ENCODE measurements at places on chromosomes 2 and 18.
A peak's percentile ranks its signal among the peaks of the same experiment; 100 is the strongest.

DNA sequence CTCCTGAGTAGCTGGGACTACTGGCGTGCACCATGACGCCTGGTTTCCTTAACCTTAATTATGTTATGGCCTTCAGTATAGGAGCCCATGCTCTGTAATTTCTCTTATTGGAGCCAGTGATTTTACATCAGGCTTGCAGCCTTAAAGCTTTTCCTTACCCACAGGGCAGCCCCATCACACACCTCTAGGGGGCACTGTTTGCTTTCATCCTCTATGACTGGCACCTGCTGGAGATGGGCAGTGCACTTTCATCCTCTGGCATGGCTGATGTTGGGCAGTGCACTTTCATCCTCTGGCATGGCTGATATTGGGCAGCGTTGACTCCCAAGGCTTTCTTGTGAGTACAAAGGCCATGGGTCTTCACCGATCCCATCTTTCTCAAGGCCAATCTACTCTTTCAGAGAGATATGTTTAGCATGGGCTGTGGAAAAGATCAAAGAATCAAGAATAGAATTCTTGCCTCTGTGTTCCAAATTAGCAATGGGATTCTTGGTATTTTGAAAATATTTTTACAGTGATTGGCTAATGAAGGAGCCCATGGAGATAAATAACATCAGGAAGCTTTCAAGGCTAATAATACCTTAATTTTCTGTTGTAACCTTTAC lies 80.7 kb upstream of the MEX3C start:
- no peak for DNase-seq

DNA sequence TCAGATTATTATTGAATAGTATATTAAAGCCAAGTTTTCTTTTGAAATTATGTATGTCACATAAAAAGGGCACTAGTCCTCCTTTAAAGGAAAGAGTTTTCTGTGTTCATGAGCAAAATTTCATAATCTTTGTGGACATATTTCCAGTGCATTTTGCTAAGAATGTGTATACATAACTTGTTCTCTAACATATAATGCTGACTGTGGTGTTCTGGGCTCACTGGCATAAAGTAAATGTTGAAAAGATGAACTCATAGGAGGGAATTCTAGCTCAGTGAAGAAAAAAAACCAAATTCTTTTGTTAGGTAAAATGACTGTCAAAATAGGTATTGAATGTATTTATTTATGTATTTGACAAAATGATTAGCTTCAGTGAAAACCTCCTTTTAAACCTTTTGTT lies 6.2 kb downstream of the KCNJ13 start:
- no peak for DNase-seq

GRCh38 chr18:25047983-25048382 lies 304.0 kb downstream of the ZNF521 start:
- DNase-seq = no peak

GRCh38 chr2:182606728-182607681 lies 109.1 kb upstream of the DNAJC10 start:
- no peak for DNase-seq

- DNase-seq = no peak
Observed at GRCh38 chr2:96859099-96859649, 1.4 kb upstream of the ANKRD39 start.

- no peak for DNase-seq
Observed at GRCh38 chr2:45068571-45069140, 59.4 kb upstream of the SIX2 start.

GRCh38 chr2:112690853-112691401 lies 29.9 kb upstream of the NT5DC4 start:
- DNase-seq = no peak

DNA sequence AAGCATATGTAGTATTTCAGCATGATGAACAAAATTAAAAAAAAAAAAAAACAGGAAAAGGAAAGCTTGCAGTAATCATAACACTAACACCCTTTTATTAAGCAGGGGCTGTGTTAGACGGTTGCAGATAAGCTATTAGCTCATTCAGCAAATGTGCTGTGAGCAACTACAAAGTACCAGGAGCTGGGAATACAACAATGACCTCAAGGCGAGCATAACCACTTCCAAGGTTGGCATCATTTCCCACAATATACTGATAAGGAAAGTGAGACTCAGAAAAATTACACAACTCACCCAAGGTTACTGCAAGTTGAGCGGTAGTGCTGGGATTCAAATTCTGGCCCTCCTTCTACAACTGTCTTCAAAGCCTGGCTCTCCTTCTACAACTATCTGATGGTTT lies 38.2 kb upstream of the ACTR3 start:
- DNase-seq = no peak

DNA sequence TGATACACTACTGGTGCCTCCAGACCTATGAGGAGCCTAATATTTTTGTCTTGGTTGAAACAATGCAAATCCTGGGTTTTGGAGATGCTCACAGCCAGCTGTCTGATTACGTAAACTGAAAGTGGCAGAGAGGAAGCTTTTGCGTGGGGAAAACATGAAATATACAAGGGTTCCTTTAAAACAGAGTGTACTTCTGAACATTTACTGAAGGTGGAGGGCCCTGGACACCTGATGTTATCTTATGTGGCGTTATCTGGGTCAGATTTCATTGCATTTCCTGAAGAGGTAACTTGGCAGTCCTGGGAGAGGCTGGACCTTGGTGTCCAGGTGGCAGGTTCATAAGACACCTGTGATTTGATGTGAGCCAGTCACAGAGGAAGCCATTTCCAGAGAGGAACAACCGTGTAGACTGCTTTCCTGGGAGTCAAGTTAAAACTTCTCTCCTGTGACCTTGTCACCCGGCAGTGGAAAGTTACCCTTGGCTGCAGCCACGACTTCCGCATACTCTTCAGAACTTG lies 105.0 kb downstream of the NEDD4L start:
- DNase-seq = no peak

GRCh38 chr2:60948161-60948560 lies 66.8 kb downstream of the REL start:
- no peak for DNase-seq

- DNase-seq = no peak
Observed at GRCh38 chr2:117378653-117379052, 435.8 kb upstream of the DDX18 start.

GRCh38 chr2:100880036-100880435 lies 60.1 kb downstream of the NPAS2 start:
- no peak for DNase-seq

DNA sequence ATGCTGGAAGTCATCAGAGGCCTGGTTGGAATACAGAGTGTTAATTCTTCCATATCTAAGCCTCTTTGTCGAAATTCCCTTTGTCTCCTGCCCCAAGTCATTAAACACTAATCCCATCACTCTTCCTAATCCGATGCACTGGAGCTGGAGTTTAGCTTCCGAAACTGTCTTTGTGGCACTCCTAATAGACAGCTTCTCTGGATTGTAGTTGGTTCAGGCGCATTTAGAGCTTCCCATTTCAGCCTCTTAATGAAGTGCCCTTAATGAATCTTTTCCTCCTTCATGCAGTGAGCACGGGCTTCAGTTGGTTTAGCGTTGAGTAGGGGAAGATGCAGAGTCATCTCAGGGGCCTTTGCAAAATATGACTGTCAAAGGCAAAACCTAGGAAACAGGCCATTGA lies 72.2 kb upstream of the MEIS1 start:
- no peak for DNase-seq

- no peak for DNase-seq
Observed at GRCh38 chr2:30705711-30706533, 101.3 kb downstream of the CAPN13 start.

DNA sequence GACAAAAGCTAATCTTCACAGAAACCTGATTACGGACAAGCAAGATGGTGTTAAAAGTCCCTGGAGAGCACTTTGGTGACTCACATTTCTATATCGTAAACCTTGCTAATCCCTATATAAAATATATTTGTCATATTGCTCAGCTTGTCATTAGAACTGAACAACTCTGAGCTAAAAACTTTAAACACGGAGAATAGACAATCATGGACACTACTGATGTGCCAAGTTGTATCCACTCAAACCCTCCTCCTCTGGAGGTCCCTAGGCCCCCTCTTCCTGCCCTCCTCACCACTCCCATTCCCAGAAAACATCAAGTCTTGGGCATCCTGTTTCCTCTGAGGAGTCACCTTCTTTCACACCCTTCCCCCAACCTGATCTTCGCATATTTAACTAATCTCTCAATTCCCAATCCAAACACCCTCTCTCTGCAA lies 138.7 kb upstream of the PID1 start:
- no peak for DNase-seq

DNA sequence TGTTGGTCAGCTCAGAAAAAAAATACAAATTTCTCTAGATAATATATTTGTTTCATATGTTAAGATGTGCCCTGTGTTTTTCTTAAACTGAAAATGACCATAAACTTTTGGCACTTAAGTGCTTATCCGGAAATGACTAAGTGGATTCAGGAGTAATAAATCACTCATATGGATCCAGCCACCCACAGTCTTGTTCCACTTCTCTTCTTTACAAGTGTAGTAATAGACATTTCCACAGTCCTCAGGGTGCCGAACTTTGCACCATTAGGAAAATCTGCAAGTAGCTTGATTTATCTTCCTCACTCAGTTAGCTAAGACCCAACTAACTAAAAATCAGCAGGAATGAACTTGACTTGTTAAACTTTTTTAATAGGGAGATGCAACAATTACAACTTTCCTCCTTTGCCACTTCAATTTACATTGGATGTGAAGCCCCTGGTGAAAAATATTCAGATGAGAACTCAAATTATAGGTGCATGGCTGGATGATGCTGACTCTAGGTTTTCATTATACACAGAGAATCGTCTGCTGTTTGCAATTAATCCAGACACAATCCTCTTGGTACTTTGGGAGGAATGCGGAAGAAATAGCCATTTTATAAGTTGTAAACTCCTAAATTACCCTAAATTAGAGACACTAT lies 322.5 kb downstream of the ARHGAP15 start:
- DNase-seq = peak; percentile 32

DNA sequence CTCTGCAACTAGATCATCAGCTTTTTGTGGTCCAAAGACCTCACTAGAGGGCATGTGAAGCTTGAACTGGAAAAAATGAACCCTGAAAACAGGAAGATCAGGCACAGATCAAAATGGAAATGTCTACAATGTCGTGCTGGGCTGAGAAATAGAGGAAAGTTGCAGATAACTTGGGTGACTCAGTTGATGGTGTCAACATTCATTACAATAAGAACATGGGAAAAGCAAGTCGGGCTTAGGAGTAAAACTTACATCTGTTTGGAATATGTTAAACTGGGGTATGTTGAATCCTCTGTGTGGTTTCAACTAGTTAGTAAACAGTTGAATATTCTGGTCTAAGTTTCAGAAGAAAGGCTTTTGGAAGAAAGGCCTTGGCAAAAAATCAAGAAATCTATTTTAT lies 940.4 kb downstream of the ERBB4 start:
- DNase-seq = no peak

DNA sequence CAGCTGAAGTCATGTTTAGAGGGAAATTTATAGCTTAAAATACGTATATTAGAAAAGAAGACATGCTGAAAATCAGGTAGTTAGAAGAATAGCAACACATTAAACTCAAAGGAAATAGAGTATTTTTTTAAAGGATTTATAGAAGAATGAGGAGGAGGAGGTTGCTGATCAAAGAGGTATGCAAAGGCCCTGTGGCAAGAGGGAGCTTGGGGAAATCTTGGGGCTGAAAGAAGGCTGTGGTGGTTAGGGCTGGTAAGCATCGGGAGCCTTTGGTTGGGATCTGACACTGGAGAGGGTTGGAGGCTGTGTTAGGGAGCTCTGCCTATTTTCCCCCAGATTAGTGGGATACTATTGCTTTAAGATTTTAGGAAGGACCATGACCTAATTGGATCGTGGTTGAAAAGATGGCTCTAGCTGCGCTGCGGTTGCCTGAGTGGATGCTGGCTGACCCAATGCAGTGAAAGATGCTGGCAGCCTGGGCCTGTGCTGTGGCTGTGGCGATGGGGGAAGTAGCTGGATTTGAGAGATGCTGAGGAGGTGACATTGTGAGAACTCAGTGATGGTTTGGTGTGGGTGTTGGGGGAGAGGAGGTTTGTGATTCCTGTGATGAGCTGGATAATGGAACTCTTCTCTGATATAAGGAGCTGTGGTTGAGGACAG lies 11.7 kb downstream of the DGKD start:
- no peak for DNase-seq

- no peak for DNase-seq
Observed at GRCh38 chr2:221318376-221319130, 253.6 kb downstream of the EPHA4 start.

- DNase-seq = peak; percentile 57
Observed at GRCh38 chr18:44536046-44536445, 144.6 kb upstream of the SETBP1 start.

GRCh38 chr2:218320704-218321336 lies 28.5 kb upstream of the TMBIM1 start:
- DNase-seq = no peak

DNA sequence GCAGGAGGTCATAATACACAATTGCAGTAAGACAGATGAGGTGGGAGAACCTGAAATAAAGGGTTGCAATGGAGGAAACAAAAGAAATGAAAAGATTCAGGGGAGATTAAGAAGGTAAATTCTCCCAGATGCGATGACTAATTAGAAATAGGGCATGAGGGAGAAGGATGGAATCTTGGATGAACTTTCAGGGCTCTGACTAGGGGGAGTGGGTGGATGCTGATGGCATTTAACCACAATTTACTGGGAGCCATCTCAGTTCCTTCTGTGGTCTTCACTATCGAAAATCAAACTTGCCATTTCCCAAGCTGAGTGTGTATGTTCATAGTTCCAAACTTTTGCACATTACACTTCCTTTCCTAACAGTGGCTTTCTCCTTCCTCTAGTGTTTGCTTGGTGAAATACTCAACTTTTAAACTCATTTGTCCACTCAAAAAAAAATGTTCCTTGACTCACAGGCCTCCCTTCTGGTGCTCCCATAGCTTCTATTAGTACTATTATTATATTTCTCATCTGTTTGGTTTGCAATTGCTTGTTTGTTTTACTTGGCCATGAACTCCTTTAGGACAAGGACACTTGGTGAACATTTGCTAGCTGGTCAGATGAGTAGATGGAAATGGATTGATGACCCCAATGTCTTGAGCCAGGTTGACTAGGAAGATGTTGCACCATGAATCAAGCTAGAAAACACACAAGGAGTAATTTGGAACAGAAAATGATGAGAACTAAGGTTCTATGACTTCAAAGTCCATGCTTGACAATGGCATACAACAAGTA lies 178.5 kb downstream of the DIS3L2 start:
- DNase-seq = no peak

DNA sequence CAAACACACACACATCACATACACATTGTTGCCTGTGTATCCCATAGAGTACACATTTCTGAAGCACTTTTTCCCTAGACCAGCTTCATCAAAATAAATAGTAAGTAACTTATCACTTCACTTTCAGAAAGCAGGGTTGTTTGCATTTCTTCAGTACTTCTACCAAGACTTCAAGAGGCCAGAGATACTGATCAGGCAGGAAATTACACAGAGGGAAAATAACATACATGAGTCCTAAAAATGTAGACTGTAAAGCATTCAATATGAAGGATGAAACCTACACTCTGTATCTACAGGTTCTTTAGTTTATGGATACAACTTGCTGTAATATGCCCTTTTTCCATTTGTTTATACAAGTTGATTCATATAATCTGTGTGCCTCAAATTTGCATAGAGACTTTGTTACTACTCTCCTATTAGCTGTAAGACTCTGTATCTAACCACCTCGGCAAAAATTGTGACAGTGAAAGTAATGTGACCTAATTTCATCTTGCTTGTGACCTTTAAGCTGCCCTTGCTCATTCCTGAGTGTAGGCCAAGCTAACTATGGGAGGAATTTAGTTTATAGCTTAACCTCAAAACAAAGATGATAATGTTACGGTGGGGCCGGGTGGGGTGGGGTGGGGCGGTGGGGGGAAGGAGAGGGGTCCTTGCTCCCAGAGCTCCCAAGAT lies 228.9 kb upstream of the SPOPL start:
- DNase-seq = no peak

- DNase-seq = no peak
Observed at GRCh38 chr2:236177604-236177966, 9.4 kb upstream of the GBX2 start.

- DNase-seq = no peak
Observed at GRCh38 chr18:75846321-75846720, 418.8 kb upstream of the SMIM21 start.

Data from GM04504 (cell line).